A172 (cell line): ENCODE measurements at places on chromosomes 5 and 9. TPM values are rescaled to one million over a fixed set of nuclear protein-coding genes. Genes with fewer than 3 reads are reported as not detected.

SLC27A6 gene
- not detected in 2 replicates for total RNA-seq

NRARP gene
- total RNA-seq: 0.40 and 0.43 TPM in 2 replicates

PCDHA7 gene
- total RNA-seq: 0.19 and 0.38 TPM in 2 replicates

LRRC19 gene
- not detected in 2 replicates for total RNA-seq

ADAMTS19 gene
- total RNA-seq: not detected in 2 replicates

TICAM2 gene
- 10.0 and 11.1 TPM in 2 replicates for total RNA-seq

IARS1 gene
- total RNA-seq: 204 and 212 TPM in 2 replicates

UBAC1 gene
- 113 and 145 TPM in 2 replicates for total RNA-seq

ETF1 gene
- 165 and 172 TPM in 2 replicates for total RNA-seq

GRCh38 chr9:131661568-131662288 is 78.1 kb downstream of the RAPGEF1 start:
- no peak for DNase-seq

DNA sequence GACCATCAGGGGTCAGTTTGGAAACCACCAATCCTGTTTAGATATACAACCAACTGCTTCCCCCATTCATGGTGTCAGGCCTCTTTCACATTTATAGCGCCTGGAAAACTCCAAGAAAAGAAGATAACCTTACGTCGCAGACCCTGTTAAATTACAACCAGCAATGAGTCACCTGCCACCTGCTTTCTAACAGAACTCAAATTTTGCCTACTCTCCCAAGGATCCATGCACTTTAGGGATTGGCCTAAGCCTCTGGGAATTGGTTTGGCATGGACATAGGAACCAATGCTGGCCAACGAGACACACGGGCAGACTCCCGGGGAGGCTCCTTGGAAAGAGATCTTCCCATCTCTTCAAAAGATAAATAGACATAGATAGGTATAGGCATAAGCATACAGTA is 87.0 kb downstream of the FEM1C start:
- DNase-seq: no peak

DNA sequence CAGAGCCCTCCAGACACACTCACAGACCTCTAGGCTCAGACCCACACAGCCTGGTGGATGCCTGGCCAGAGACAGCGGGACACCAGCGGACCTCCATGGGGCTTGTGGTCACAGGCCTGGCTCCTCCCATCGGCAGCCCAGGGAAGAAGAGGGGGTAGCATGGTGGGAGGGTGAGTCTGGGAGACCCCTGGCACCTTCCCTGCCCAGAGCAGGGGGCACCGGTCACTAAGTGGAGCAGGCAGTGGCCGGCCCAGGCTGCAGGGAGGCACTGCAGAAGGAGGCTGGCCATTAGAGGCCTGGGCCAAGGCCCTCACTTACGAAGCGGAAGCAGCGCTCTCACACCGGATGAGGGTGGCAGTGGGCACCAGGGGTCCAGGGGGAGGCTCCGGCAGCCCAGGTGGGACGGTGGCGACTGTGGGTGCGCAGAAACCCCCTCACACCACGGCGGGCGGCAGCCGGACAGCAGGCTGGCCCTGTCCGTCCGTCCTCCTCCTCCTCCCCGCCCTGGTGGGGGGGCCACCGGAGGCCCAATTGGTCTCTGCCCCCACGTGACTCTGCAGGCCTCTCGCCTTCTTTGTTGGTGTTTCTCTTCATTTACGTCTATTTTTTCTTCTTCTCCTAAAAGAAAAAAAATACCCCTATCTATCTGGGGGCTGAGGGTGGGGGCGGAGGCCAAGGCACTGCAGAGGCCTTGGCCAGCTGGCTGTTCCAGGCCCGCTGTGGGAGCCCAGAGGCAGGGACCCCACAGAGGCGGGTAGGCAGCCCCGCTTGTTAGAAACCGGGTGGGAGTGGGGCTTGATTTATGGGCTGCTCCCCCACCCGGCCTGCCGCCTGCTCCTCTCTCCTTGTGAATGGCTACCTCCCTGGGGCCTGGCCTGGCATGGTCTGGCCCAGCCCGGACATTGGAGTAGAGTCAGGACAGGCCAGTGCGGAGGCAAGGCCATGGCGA is at the start of gene NR5A1:
Gene NR5A1 (minus strand): TSS at position 469 of the 949 bp plus-strand sequence. CDS start 4,004 bp downstream, outside the sequence.
- no peak for DNase-seq

GRCh38 chr5:41057940-41058339 is 13.2 kb downstream of the MROH2B start:
- DNase-seq: no peak

- DNase-seq: no peak
Observed at GRCh38 chr5:107476783-107477182, 194.0 kb downstream of the EFNA5 start.

DNA sequence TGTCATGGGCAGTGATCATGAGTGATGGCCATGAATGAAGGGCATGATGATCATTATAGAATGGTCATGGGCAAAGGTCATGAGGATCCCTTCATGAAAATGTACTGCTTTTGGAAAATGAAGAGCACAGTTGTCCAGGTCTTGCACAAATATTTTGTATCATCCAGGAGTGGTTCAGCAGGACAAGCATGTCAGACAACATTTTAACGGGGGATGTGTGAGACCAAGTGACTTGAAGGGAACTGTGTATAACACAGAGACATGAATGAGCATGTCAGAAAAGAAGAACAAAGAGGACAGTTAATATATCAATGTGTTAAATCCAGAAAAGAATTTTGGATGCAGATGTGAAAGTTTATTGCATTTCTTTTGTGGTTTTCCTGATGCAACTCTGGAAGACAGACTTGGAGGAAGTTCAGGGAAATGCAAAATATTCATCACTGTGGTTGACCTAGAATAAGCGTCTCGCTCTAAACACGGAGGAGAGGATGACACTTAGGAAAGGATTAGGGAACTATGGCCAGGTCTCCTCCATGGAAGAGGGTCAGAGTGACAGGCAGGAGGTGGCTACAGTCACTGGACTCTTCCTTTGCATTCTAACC is 116.1 kb upstream of the IRX4 start:
- DNase-seq: no peak

GRCh38 chr5:143059355-143059754 is 289.2 kb downstream of the ARHGAP26 start:
- no peak for DNase-seq

DNA sequence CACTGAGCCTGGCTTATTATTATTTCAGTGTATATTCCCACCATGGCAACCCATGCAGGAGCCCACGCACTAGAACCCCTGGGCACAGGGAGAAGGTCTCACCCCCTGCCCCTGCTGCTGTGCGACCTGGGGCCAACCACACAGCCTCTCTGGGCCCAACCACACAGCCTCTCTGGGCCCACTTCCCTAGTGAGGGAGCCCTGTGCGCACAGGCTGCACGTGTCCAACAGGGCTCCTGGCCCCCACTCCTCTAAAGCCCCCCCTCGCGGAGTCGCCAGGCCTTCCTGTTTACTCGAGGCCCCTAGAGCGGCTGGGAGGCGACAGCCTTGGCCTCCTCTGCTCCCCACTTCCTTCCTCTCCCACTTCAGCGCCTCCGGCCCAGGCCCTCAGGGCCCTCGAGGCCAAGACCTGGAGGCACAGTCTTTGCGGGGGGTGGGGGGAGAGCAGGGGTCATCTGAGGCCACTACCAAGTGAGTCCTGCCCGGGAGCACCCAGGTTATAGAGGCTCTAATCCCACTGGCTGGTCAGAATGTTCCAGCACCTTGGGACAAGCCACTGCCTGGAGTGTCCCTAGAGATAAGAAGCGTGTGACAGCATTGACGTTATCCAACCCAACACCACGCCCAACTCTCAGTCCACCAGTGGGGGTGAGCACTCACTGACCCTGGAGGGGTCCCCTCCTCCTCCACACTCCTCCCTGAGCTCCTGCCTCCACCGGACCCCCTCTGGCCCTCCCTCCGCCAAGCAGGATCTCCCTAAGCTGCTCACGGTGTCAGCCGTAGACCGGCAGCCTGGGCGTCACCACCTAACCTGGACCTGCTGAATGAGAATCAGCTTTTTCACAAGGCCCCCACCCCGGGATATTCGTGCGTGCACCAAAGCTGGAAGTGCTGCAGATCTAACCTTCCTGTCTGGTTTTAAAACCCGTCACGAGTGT is 7.9 kb upstream of the ENG start:
- DNase-seq: no peak

DNA sequence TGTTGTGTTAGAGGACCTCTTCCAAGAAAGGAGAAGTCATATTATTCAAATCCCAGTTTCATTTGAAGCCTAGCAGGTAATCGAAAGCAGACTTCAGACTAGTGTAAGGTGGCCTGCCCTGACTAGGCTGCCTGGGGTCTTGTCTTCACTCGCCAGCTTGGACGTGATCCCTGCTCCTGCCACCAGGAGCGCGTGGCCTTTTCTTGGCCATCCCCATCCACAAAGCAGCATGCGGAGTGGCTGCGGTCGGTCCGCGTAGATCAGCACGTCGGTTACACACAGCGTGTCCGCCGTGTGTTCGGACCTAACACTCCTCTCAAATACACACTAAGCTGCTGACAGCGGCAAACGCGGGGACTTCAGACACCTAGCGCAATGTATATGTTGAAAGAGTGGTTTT is 37.3 kb downstream of the CFAP77 start:
- no peak for DNase-seq

DNA sequence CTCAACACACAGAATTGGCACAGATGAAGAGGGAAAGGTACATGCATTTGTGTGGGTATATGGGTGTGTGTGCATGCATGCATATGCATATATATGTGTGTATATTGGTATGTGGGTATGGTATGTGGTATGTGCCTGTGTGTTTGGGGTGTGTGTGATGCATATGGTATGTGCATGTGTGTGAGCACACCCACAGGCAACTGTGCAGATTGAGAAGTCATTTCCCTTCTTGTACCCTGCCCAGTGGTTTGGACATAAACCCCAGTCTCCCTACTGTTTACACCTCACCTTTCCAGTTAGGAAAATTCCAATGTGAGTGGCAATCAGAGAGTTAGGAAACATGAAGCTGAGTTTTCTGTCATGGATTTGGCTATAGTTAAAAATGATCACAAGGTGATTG is 178.0 kb downstream of the NXNL2 start:
- no peak for DNase-seq

DNA sequence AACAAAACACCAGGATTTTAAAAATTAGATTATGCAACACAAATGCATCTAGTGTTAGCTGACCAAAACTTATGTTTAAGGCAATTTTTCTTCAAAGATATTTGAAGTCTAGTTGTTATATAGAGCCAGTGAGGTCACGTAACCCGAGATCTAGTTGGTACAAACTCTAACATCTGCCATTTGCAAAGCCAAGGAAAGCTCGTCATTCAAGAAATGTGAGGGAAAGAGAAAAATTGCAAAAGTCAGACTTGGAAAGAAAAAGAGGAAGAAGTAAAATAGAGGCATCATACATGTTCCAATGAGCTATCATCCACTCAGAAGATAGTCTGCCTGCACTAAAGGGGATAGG is 293.4 kb upstream of the PUM3 start:
- DNase-seq: no peak

DNA sequence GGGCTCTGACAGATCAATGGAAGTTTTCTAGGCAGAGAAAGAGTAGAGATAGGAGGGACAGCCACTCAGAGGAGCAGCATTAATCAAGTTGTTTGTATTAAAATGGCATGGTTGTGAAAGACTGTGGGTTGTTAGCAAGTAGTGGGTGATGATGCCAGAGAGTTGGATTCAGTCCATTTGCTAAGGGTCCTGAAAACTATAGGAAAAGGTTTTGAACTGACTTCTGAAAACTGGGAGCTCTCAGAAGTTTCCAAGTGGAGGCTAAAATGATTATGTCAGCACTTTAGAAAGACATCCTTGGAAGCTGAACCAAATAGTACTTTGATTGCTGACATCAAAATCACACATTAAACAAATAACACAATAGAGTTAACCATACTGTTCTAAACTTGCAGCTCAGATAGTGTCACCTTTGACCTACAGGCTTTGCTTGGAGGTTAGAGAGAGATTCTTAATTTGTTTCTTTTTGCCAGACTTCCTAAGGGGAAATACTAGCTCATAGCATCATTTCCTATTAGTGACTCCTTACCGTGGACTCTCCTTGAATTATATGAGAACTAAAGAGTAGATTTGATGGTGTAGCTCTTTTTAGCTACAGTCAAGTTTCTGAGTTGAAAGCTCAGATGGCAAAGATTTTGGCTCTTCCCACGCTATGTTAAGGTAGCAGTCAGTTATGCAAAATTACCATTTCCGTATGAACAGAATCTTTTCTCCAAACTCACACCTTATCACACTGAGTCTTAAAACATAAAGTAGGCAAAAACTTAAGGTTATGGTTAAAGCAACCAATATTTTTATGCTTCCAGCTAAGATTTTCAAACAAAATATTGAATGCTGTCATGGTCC is 277.1 kb downstream of the NR3C1 start:
- no peak for DNase-seq
